Esophagus mucosa (tissue), 1 donor: ENCODE measurements at places on chromosomes 1 and 21. TPM values are rescaled to one million over a fixed set of nuclear protein-coding genes. Genes with fewer than 3 reads are reported as not detected.

Gene NAV1
- 26.4 TPM for total RNA-seq

Gene LHX4
- total RNA-seq = 0.08 TPM

Gene HES3
- not detected for total RNA-seq

Gene CYP2J2
- 8.8 TPM for total RNA-seq

Gene CD5L
- total RNA-seq = not detected

DNA sequence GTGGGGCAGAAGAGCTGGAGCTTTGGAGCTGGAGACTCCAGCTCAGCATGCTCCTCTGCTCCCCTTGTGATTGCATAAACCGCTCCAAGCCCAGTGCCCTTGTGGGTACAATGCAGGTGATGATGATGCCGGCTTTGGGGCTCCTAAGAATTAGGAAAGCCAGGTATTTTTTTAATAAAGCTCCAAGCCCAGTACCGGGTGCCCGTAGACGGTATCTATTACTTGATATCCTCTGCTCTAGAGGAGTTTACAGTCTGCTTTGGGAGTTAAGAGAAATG is 27.2 kb downstream of the TENT5C start:
- no peak for ATAC-seq

GRCh38 chr1:43956234-43956633 is 9.5 kb downstream of the IPO13 start:
- no peak for ATAC-seq

DNA sequence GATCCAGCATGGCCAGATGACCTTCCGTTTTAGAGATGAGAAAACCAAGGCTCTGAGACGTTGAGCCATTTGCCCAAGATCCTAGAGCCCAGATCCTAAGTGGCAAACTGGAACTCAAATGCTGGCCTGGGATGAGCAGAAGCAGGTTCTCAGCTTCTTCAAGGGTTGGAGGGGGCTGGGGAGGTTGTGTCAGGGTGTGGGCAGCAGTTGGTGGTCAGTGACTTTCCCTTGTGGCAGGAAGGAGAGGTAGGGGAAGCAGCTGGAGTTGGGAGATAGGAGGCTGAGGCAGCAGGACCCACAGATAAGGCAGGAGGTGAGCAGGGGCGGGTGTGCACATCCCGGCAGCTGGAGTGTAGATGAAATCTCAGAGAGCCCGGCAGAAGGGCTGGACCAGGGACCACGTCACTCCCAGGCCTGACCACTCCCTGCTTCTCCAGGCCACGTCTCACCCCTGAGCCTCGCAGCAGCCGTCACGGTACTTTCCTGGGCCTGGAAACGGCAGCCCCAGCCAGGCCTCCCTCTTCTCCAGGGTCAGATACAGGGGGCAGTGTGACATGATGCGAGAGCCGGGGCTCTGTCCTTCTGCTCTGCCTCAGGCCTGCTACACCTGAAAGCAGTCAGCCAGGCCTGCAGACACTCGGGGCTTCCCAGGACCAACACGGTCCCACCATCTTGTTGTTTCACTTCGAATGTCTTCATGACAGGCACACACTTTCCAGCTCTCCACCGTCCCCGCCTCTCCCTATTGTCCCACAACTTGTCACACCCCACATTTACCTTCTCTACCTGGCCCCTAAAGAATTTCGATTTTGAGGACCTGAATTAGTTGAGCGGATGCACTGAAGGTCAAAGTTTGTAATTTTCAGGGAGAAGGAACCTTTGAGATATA is 11.5 kb upstream of the LAPTM5 start:
- no peak for ATAC-seq

GRCh38 chr1:17359808-17360207 is 12.2 kb upstream of the PADI6 start:
- ATAC-seq = no peak

GRCh38 chr1:60444680-60445079 is 371.1 kb upstream of the C1orf87 start:
- ATAC-seq = no peak

DNA sequence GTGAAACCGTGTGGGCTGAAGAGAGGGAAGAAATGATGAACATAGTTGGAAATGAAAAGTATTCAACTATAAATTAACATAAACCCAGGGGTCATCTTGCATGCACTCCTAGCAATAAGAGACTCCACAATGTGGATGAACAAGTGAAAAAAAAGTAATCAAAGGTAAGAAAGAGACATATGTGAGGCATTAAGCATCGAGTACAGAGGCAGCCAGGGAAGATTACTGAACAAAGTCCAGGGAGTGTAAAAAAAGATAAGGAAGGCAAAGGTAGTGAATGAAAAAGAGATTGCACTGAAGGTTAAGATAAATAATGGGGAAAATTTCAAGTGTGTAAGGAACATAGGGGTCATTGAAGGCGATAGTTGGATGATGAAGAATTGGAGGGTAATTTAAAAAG is 330.8 kb upstream of the PROX1 start:
- no peak for ATAC-seq

DNA sequence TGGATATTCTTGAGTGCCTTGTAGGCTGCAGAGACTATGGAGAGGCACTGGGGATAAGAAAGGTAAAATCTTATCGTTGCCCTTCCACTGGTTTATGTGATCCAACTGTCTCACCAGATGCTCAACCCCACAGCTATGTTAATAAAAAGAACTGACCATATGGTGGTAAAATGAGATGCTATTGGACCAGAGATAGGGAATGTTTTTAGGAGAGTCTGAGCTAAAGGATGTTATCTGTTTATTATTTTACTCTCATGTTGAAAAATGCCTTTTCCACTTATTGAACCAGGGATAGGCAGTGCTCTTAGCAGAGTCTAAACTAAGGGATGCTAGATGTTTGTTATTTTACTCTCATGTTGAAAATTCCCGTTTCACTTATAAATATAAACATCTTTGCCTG is 172.8 kb upstream of the GREM2 start:
- no peak for ATAC-seq

DNA sequence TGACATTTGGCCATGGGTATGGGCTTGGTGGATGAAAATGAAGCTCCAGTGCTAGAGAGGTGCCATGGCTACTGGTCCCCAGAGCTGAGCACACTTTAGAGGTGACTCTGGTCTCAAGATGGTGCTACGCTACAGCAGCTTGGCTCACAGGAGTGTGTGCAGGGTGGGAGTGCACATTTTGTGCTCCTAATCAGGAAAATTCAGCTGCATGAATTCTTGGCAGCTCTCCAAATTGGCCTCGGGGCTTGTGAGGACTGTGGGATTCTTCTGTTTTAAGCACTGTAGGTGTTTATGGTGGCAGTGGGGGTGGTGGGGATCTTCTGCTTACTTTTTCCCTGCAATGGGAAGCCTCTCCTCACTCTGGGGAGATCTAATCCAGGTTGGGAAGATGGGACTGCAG is 17.3 kb upstream of the TIPRL start:
- ATAC-seq = no peak

DNA sequence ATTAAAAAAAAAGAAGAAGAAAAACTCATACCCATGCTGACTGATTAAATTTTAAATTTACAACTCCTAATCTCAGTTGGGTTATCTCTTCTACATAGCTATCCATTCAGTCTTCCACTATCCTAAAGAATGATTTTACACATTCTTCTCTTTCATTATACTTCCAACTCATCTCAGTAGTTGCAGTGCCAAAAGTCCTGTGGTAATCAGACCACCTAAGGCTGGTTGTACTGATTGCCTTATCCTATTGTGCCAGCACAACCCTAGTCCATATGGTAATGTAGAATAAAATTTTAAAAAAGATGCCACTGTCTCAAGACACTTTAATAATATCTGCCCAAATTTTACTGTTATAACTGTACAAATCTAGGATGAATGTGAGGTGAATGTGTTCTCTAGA is 448.0 kb downstream of the LRRIQ3 start:
- ATAC-seq = no peak

GRCh38 chr1:36542962-36543515 is 60.3 kb upstream of the CSF3R start:
- no peak for ATAC-seq

DNA sequence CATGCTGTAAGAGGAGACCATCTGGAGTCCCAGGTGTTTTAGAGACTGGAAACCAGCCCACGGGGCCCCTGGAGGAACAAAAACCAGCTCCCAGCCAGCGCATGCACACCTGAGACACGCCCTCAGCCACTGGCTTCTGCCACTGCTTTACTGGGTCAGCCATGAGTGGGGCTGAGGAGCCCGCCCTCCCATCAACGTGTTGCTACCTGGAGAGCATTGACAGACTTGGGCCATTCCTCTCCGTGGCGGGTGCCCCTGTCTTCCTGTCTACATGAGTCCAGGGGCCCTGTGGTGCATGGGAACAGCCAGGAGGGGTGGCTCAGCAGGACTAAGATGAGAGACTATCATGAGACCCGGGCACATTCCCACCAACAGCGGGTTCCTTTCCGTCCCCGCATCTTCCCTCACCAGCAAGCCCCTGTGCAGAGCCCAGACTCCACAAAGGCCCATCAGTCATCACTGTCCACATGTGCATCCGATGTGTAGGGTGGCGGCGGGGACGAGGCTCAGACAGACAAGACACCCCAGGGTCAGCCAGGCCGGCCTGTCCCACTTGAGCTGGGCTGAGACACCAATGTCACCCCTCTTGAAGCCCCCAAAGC is 45.4 kb upstream of the POFUT2 start:
- no peak for ATAC-seq

GRCh38 chr1:16433030-16433429 is 4.2 kb downstream of the SPATA21 start:
- ATAC-seq = no peak

DNA sequence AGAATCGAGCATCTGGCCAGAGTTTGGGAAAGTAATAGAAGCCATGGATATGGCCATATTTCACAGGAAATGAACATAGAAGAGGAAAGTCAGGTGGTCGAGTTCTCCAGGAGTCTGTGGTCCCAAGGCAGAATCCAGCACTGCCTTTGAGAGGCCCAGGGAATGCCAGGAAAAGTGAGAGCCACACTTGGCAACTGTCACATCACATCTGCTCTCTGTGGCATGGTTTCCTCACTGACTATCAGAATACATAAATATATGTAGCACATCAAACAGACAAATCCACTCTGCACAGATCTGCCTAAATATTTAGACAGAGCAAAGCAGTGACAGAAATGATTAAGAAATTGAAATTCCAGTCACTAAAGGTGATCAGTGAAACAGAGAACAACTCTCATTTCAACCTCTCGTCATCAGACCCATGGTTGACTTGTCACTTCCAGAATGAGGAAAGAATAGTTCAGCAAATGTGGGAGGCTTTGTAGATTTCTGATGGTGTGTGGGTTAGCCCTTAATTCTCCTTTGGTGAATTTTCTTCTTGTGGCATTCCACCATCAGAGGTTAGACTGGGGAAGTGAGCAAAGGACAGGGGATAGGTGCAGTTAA is 58.8 kb upstream of the MAN1A2 start:
- no peak for ATAC-seq
